H1 (cell line): ENCODE measurements at places on chromosomes 7 and 10. TPM values are rescaled to one million over a fixed set of nuclear protein-coding genes. Genes with fewer than 3 reads are reported as not detected.

Gene MYL7
- total RNA-seq: 3.3 and 3.6 TPM in 2 replicates

Gene ZNF511
- 64.5 and 71.7 TPM in 2 replicates for total RNA-seq

- no peaks in the 10 kb centered on the region for H3K36me3 ChIP-seq
- H3K27me3 ChIP-seq: no peaks in the 10 kb centered on the region
- no peak overlapping the region for H3K4me3 ChIP-seq
- H3K4me1 ChIP-seq: no peaks in the 10 kb centered on the region
- DNase-seq: no peak
Observed at GRCh38 chr7:37320140-37320847, 128.4 kb downstream of the ELMO1 start.

GRCh38 chr10:28995497-28995896, 293.4 kb upstream of the LYZL1 start:
- H3K4me1 ChIP-seq: no peaks in the 10 kb centered on the region
- no peaks in the 10 kb centered on the region for H3K36me3 ChIP-seq
- H3K27ac ChIP-seq: no peak overlapping the region
- DNase-seq: no peak

- H3K4me3 ChIP-seq: no peak overlapping the region
- no peaks in the 10 kb centered on the region for H3K27me3 ChIP-seq
- no peaks in the 10 kb centered on the region for H3K4me1 ChIP-seq
- H3K27ac ChIP-seq: no peak overlapping the region
Observed at GRCh38 chr7:34451923-34452322, 206.1 kb upstream of the NPSR1 start.

Gene TMEM139
- total RNA-seq: 3.2 and 4.4 TPM in 2 replicates

DNA sequence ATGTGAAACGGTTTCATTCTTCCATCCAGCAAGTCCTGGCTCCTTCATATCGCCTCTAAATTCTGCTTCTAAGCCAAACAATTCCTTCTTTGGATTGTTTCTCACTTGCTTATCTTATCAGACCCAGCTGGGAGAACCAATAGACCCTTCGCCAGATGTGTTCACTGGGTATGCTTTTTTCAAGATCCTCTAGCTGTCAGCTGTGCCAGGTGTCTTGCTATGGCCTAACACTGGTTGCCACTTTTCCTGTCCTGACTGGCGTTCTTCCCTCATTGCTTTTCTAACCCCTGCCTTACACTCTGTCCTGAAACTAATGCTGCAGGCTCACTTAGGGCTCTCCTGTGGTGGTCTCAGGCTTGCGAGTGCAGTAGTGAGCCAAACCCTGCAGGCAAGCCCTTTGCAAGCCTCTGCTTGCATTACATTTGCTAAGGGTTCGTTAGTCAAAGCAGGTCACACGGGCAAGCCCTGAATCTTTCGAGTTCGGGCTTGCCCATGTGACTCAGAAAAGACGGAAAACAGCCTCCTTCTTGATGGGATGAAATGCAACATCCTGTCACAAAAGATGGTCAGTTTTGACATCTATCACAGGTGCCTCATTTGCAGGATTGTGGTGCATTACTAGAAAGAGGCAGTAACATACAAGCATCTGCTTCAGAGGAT, 92.8 kb downstream of the VWC2 start:
- peaks cover 5% of the 10 kb centered on the region; the same call in 1 of the 2 replicates for H3K4me1 ChIP-seq
- no peak overlapping the region for H3K4me3 ChIP-seq
- no peaks in the 10 kb centered on the region for H3K27me3 ChIP-seq
- no peak for DNase-seq

DNA sequence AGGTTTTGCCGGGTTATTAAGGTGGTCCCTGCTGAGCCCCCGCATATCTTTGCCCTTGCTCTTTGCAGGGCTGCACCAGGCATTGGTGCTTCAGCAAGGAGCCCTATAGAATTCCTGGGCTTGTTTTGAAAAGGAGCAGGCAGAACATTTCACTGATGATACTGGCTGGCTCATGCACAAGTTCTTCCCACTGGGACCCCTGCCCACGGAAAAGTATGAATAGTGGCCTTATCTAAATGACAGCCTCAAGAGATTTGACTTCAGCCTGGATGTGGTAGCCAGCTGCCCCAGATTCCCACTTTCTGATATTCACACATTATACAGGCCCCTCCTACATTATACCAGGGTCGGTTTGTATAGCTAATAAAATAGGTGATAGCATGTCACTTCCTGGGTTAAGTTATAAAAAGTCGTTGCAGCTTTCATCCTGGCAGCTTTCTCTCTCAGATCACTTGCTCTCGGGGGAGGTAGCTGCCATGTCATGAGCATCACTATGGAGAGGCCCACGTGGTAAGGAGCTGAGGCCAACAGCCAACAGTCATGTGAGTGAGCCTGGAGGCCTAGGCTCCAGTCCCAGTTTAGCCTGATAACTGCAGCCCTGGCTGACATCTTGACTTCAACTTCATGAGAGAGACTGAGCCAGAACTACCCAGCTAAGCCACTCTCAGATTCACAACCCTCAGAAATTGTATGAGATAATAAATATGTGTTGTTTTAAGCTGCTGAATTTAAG, 16.8 kb upstream of the CRTAC1 start:
- H3K27me3 ChIP-seq: peaks cover 5% of the 10 kb centered on the region
- no peaks in the 10 kb centered on the region for H3K36me3 ChIP-seq
- H3K4me1 ChIP-seq: no peaks in the 10 kb centered on the region
- H3K27ac ChIP-seq: no peak overlapping the region

DNA sequence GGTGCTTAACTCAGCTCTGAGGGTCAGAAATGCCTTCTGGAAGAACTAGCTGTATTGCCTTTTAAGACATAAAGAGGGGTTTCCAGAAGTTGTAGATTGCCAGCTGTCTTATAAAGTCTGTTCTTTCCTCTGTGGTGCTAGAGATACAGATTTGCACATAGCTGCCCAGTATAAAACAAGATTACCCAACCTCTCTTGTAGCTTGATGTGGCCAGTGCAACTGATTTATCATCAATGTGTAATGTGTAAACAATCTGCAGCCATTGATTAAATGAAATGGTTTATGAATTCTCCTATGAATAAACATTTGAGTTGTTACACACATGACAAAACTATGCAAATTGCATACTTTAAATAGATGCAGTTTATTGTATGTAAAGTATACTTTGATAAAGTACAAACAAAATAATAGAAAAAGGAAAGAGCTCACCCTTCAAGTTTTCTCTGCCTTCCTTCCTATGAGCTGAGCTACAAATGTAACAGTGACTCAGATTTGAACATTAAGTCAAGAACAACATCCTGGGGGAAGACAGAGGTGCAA, 195.2 kb downstream of the TMEM26 start:
- H3K27me3 ChIP-seq: no peaks in the 10 kb centered on the region
- DNase-seq: no peak
- H3K4me1 ChIP-seq: no peaks in the 10 kb centered on the region
- no peak overlapping the region for H3K27ac ChIP-seq
- no peaks in the 10 kb centered on the region for H3K36me3 ChIP-seq
- no peak overlapping the region for H3K4me3 ChIP-seq

Gene CADPS2
- 19.7 and 22.3 TPM in 2 replicates for total RNA-seq

Gene SRGN
- total RNA-seq: not detected in 2 replicates

Gene LHPP
- 26.0 and 27.5 TPM in 2 replicates for total RNA-seq

Gene TDRD1
- 0.71 and 0.92 TPM in 2 replicates for total RNA-seq

Gene AMZ1
- 0.82 and 1.4 TPM in 2 replicates for total RNA-seq

- peaks cover 10% of the 10 kb centered on the region; the same call in 1 of the 2 replicates for H3K4me1 ChIP-seq
- H3K4me3 ChIP-seq: no peak overlapping the region
- no peak for DNase-seq
Observed at GRCh38 chr7:154873500-154874121, 129.3 kb downstream of the PAXIP1 start.

GRCh38 chr10:86261470-86261869, 105.1 kb downstream of the GRID1 start:
- H3K27me3 ChIP-seq: no peaks in the 10 kb centered on the region; the same call in 1 of the 2 replicates
- H3K4me3 ChIP-seq: no peak overlapping the region
- DNase-seq: no peak
- no peak overlapping the region for H3K27ac ChIP-seq
- no peaks in the 10 kb centered on the region for H3K36me3 ChIP-seq

GRCh38 chr10:102704915-102705314, 9.3 kb downstream of the ARL3 start:
- no peaks in the 10 kb centered on the region for H3K4me1 ChIP-seq
- H3K36me3 ChIP-seq: 0 out of 2 replicates have a peak, but pooled peaks cover 4% of the 10 kb centered on the region
- no peaks in the 10 kb centered on the region for H3K27me3 ChIP-seq
- H3K27ac ChIP-seq: no peak overlapping the region
- H3K4me3 ChIP-seq: no peak overlapping the region

DNA sequence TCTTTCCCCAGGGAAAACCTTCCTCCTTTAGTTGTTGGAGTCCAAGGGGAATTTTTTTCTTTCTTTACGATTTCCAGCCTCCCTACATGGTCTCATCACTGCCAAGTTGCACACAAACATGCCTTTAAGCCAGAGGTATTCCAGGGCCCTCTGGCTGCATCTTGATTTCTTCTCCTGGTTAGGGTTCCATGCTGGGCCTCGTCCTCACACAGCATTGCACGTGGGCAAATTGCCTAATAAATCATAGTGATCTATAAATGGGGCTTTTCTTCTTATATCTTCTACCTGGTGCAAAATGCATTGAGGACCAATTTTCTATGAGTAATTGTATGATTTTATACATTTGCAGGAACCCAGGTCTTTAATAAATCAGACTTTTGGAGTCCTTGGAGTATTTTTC, 284.2 kb downstream of the C7orf25 start:
- DNase-seq: no peak
- H3K4me1 ChIP-seq: no peaks in the 10 kb centered on the region
- no peak overlapping the region for H3K27ac ChIP-seq
- no peaks in the 10 kb centered on the region for H3K27me3 ChIP-seq
- H3K4me3 ChIP-seq: no peak overlapping the region

Gene OGDHL
- total RNA-seq: 16.3 and 16.6 TPM in 2 replicates

- no peaks in the 10 kb centered on the region for H3K36me3 ChIP-seq
- no peak overlapping the region for H3K27ac ChIP-seq
- no peaks in the 10 kb centered on the region for H3K4me1 ChIP-seq
- DNase-seq: no peak
- no peak overlapping the region for H3K4me3 ChIP-seq
Observed at GRCh38 chr10:77421591-77421990, 216.0 kb downstream of the KCNMA1 start.

- H3K4me1 ChIP-seq: peaks cover 4% of the 10 kb centered on the region
- H3K27me3 ChIP-seq: no peaks in the 10 kb centered on the region
- no peak overlapping the region for H3K27ac ChIP-seq
- DNase-seq: no peak
- H3K36me3 ChIP-seq: no peaks in the 10 kb centered on the region
Observed at GRCh38 chr7:18515067-18515466, 19.5 kb downstream of the HDAC9 start.

GRCh38 chr10:119131512-119132240, 27.8 kb downstream of the DENND10 start:
- no peak overlapping the region for H3K27ac ChIP-seq
- no peak overlapping the region for H3K4me3 ChIP-seq
- peaks cover 57% of the 10 kb centered on the region for H3K36me3 ChIP-seq

Gene DYDC1
- total RNA-seq: 0.44 TPM in 1 of 2 replicates, not detected in the other

DNA sequence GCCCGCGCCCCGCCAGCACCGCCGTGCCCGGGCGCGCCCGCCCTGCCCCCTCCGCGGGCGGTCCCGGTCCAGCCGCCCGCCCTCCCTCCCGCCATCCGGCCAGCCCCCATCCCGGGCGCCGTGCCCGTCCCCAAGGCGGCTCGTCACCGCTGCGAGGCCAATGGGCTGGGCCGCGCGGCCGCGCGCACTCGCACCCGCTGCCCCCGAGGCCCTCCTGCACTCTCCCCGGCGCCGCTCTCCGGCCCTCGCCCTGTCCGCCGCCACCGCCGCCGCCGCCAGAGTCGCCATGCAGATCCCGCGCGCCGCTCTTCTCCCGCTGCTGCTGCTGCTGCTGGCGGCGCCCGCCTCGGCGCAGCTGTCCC, at the start of gene HTRA1:
Gene HTRA1, plus strand, starts transcription at position 187 of the 362 bp plus-strand sequence. Its CDS starts 100 bp downstream, at position 287.
- peaks cover 6% of the 10 kb centered on the region; the same call in 1 of the 2 replicates for H3K36me3 ChIP-seq
- H3K27me3 ChIP-seq: peaks cover 47% of the 10 kb centered on the region
- DNase-seq: no peak
- H3K4me1 ChIP-seq: peaks cover 11% of the 10 kb centered on the region
- H3K27ac ChIP-seq: no peak within 1 kb of the TSS
- H3K4me3 ChIP-seq: peak within 1 kb of the TSS; percentile 44

- no peaks in the 10 kb centered on the region for H3K4me1 ChIP-seq
- H3K27ac ChIP-seq: no peak overlapping the region
- DNase-seq: no peak
- no peaks in the 10 kb centered on the region for H3K36me3 ChIP-seq
Observed at GRCh38 chr7:30335763-30336487, 51.5 kb downstream of the ZNRF2 start.

- H3K27ac ChIP-seq: 0 out of 2 replicates have a peak overlapping the region, but pooled peaks have one; percentile 97
- H3K4me1 ChIP-seq: no peaks in the 10 kb centered on the region
- H3K27me3 ChIP-seq: no peaks in the 10 kb centered on the region
- H3K36me3 ChIP-seq: no peaks in the 10 kb centered on the region
- DNase-seq: no peak
Observed at GRCh38 chr7:129612112-129613015, 844 bp downstream of the NRF1 start.

GRCh38 chr10:74863551-74863950, 37.2 kb downstream of the KAT6B start:
- peaks cover 15% of the 10 kb centered on the region for H3K4me1 ChIP-seq
- H3K4me3 ChIP-seq: no peak overlapping the region
- no peak for DNase-seq

Gene ADGRA1
- total RNA-seq: 0.08 and 0.17 TPM in 2 replicates

GRCh38 chr7:102975854-102976253, 63.1 kb downstream of the LRRC17 start:
- no peaks in the 10 kb centered on the region for H3K4me1 ChIP-seq
- H3K4me3 ChIP-seq: no peak overlapping the region
- no peaks in the 10 kb centered on the region for H3K36me3 ChIP-seq

Gene CALML3
- not detected in 2 replicates for total RNA-seq

GRCh38 chr7:157444011-157444842, 107.4 kb downstream of the DNAJB6 start:
- H3K27ac ChIP-seq: no peak overlapping the region
- H3K4me3 ChIP-seq: no peak overlapping the region
- no peak for DNase-seq

Gene ELN
- total RNA-seq: 5.6 and 5.9 TPM in 2 replicates

DNA sequence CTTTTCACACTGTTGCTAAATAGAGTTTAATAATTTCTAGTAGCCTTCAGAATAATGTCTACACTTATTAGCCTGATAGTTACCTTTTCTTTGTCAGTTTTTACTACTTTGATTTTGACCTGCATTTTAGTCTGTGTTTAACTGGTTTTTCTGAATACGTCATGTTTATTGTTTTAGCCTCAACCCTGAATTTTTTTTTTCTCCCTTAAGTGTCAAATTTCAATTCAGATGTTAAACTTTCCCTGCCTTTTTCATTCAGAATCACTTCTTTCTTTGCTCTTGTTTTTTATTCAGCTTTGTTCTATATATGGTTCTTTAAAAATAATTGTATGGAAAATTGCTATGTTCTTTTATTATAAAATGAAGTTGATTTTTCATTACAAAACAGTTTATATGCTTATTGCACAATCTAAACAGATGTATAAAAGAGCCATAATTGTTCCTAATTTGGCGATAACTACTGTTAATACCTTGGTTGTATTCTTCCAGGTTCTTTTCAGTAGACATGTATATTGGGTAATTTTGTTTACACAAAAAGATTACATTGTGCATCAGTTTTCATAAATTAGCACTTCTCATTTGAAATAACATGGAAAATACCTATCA, 159.7 kb downstream of the ADK start:
- no peaks in the 10 kb centered on the region for H3K36me3 ChIP-seq
- H3K4me3 ChIP-seq: no peak overlapping the region
- H3K27me3 ChIP-seq: no peaks in the 10 kb centered on the region
- no peak overlapping the region for H3K27ac ChIP-seq
